Activated CD4-positive, alpha-beta T cell treated with anti-CD3 and anti-CD28 coated beads, Interleukin-10, Interleukin-2, amounts not matched to agents 100 ng/mL and 50 ng/mL, durations not matched to agents 16 hours and 8 hours (primary cell): ENCODE measurements at places on chromosomes 4 and X.

GRCh38 chrX:71239781-71240180 is 14.2 kb downstream of the ZMYM3 start:
- no peak for DNase-seq

GRCh38 chr4:27154706-27155105 is 294.1 kb downstream of the STIM2 start:
- peak; percentile 2 for DNase-seq

GRCh38 chr4:48180234-48180633 is 46.2 kb upstream of the TXK start:
- peak; percentile 9 for DNase-seq

GRCh38 chr4:185774131-185774653 is 37.8 kb downstream of the SORBS2 start:
- DNase-seq = no peak

- DNase-seq = peak; percentile 45
These were observed 69.1 kb upstream of the HPGD start for GRCh38 chr4:174591243-174592021.

GRCh38 chr4:3412257-3413020 is 29.3 kb upstream of the HGFAC start:
- no peak for DNase-seq

- no peak for DNase-seq
These were observed 63.8 kb upstream of the MTM1 start for GRCh38 chrX:150504397-150505182.

GRCh38 chr4:699816-700580 is 5.6 kb upstream of the PCGF3 start:
- no peak for DNase-seq

- DNase-seq = no peak
These were observed 76.7 kb downstream of the ABLIM2 start for GRCh38 chr4:8081621-8082516.

- no peak for DNase-seq
These were observed 47.2 kb upstream of the RELL1 start for GRCh38 chr4:37733240-37733867.

DNA sequence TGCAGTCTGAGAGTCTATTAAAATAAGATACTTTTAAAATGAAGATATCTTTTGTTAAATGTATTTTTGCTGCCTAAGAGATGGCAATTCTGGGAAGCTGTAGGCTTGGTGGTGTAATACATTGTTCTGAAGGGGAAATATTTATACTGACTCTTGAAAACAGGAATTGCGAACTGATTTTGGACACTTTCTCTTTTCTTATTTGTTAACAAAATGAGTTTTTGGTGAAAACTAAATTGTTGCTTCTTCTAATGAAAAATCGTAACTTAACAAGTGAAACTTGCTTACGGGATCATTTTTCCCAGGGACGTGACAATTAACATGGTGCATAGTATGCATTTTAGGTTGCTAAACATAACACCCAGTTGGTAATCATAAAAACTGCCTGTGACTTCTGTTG is 71.0 kb downstream of the RAPGEF2 start:
- DNase-seq = no peak

DNA sequence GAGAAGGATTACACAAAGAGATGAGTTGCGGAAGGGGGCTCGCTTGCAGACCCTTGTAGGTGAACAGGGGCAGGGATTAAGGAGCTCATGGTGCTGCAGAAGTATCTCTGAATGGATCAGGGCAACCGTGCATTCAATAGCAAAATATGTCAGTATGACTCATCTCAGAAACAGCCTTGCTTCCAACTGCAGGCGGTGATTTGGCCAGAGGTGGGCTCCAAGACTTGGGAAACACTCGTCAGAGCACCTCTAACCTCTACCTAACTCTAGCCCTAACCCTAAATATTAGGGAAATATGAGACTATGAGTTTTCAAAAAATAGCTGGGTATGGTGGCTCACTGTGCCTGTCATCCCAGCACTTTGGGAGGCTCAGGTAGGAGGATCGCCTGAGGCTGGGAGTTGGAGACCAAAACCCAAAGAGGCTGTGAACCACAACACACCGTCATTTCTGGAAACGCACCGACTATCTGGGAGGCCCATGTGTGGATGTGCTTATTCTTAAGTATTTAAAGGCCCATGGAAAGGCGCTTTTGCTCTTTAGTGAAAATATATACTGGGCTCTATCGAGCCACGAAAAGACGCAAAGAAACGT is 102.6 kb downstream of the DHRSX start:
- DNase-seq = no peak

GRCh38 chr4:113979148-113979904 is at the start of gene ARSJ:
Gene ARSJ (minus strand): TSS chr4:113979647. CDS start chr4:113978834, 813 bp downstream.
- peak; percentile 9 for DNase-seq
